Stimulated activated CD4-positive, alpha-beta T cell treated with anti-CD3 and anti-CD28 coated beads, Interleukin-2, amount 100 ng/mL, for 4 hours (primary cell): ENCODE measurements at places on chromosomes 12 and 14.

DNA sequence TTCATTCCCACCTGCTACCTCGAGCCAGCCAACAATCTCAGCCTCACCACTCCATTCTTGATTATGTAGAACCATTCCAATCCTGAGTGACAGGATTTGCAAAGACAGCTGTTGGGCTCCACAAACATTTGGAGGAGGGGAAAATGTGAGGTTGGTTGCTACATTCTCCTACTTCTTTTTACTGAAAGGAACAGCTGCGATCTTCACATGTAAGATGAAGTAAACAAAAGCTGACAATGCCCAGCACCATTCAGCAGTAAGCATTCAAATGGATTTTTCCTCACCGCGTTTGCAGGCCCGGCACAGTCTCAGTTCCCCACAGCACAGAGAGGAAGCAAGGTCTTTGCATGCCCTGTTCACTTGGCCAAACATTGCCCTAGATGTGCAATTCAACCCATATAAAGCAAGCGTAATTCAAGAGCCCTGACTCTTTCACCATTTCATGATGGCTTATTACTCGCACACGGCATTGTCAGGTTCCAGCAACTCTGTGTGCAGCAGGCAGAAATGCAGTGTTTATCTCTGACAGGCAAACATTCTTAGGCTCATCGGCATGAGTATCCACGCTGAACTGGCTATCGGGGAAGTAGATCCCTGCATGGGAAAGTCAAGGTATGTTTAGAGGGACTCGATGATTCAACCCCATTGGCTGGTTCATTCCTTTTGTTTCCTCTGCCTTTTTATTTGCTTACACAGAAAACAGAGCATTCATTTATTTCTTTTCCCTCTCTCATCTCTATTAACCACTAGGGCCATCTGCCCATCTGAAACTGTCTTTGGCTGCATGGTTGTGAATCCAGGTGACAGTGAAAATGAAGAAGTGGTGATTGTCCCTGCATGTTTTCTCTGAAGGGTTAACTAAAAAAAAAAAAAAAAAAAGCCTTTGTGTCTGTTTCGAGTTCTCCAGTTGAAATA is 236.1 kb upstream of the PLEKHG7 start:
- no peak for DNase-seq

DNA sequence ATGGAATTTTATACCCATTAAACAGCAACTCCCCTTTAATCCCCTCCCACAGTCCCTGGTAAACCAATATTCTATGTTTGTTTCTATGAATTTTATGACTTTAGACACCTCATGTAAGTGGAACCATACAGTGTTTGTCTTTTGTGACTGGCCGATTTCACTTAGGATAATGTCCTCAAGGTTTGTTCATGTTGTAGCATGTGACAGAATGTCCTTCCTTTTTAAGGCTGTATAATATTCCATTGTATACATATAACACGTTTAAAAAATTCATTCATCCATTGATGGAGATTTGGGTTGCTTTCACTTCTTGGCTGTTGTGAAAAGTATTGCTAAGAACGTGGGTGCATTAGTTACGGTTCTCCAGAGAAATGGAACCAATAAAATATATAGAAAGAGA is 40.2 kb downstream of the ARF6 start:
- no peak for DNase-seq

DNA sequence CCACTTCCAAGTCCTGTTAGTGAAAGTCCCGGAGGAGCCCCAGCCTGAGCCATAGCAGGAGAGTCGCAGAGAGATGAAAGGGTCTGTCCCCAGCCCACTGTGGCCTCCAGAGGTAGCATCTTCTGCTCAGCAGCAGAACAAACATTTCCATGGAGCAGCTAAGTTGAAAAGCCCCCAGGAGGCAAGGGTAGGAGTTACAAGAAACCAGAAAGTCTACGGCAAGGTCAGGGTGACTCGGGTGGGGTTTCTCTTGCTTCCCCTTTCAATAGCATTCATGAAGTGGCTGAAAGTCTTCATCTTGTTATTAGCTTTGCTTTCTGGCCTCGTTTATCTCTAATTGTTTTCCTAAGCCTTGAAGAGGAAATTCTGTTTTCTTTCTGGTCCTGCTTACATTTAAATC is 151.2 kb upstream of the DIO3 start:
- no peak for DNase-seq

DNA sequence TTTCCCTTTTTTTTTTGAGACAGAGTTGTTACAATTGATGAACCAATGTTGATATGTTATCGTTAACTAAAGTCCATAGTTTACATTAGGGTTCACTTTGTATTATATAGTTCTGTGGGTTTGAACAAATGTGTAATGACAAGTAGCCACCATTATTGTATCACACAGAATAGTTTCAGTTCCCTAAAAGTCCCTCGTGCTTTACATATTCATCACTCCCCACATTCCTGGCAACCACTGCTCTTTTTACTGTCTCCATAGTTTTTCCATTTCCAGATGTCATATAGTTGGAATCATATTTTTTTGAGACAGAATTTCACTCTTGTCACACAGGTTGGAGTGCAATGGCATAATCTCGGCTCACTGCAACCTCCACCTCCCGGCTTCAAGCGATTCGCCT is 12.5 kb downstream of the HSD17B6 start:
- DNase-seq, result no peak

- DNase-seq, result no peak
Measured at GRCh38 chr14:75551021-75551420, 27.4 kb upstream of the FLVCR2 start.

DNA sequence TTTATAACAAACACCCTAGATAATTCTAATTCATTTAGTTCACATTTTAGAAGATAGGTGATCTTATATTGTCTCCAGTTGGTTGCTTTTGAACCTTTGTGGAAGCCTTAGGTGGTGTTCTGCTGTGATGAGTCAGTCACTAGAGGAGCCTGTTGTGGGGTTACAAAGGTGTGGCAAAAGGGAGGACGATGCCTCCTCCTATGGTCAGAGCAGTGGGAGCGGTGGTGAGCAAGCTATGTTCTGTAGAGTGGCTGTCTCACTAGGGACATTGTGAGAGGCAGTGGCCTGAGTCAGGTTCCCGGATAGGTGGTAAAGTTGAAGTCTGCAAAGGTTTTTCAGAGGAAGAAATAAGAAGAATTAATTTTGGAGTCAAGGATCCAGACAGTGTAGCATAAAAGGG is 71.6 kb upstream of the USP44 start:
- no peak for DNase-seq

DNA sequence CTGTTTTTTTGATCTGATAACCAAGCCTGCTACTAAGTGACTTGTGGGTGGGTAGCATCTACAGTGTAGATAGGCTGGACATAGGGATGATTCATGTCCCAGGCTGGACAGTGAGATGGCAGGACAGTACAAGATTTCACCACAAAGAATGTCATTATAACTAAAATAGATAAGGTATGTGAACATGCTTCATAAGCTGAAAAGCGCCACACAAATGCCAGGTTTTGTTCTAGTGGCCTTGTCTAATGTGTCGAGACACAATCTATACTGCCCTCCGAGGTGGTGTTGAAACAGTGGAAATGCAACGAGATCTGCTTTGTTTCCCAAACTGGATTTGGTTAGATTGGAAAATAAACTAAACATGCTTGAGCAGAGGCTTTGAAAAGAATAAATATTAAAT is 4.4 kb downstream of the LGALS3 start:
- no peak for DNase-seq

DNA sequence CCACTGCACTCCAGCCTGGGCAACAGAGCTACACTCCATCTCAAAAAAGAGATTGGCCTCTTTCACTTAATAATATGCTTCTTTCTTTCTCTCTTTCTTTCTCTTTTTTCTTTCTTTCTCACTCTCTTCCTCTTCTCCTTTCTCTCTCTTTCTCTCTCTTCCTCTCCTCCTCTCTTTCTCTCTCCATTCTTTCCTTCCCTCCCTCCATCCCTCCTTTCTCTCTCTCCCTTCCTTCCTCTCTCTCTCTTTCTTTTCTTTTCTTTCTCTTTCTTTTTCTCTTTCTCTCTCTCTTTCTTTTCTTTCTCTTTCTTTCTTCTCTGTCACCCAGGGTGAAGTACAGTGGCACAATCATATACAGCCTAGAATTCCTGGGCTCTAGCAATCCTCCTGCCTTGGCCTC is 38.4 kb downstream of the IRF2BPL start:
- no peak for DNase-seq

DNA sequence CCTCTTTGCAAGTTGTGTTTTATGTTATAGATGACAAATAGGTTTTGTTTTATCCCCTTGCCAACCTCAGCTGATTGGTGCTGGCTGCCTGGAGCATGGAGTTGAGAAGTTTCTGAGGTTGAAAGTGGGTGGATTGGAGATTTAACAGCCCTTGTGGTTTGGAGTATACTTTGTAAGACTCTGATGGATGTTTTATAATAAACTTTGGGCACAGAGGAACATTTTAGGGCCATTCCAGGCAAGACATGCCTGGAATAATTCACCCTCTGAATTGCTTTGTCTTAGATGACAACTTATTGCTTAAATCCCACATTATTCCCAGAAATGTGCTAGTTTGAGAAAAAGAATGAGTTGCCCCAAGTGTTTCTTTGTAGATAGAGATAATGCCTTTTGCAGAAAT is 158.9 kb downstream of the SLC5A8 start:
- DNase-seq, result no peak

GRCh38 chr12:41972196-41972595 is 172.5 kb downstream of the GXYLT1 start:
- DNase-seq, result no peak

GRCh38 chr12:6724409-6724797 is 557 bp downstream of the COPS7A start:
- DNase-seq, result no peak

DNA sequence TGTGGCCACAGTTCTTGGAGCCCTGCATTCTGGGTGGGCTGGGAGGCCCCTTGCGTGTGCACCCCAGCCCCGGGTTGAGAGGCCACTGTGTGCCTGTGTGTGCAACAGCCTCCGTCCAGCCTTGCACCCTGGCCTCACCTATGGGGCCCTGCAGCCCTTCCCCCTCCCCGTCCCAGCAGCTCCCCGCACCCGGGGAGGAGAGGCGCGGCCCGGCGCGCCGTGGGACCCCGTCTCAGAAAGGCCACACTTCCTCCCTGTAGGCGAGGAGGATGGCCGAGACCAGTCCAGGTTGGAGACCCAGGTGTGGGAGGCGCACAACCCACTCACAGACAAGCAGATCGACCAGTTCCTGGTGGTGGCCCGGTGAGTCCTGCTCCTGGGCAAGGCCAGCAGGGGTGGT is 16.6 kb upstream of the CRIP2 start:
- no peak for DNase-seq

GRCh38 chr12:98939350-98939749 is 294.3 kb downstream of the APAF1 start:
- DNase-seq, result no peak

- no peak for DNase-seq
Measured at GRCh38 chr12:8903646-8904045, 10.7 kb upstream of the PHC1 start.

- DNase-seq, result no peak
Measured at GRCh38 chr14:22213120-22213519, 375.9 kb downstream of the DAD1 start.
